Epithelial cell of alveolus of lung (primary cell): ENCODE measurements at places on chromosomes 2 and 18. TPM values are rescaled to one million over a fixed set of nuclear protein-coding genes. Genes with fewer than 3 reads are reported as not detected.

The MFSD6 gene
- total RNA-seq, result 8.3 and 15.3 TPM in 2 replicates

The CTNNA2 gene
- not detected in 2 replicates for total RNA-seq

The POTEE gene
- total RNA-seq, result not detected in 2 replicates

The PSMA8 gene
- not detected in 2 replicates for total RNA-seq

The DSEL gene
- 12.2 and 30.4 TPM in 2 replicates for total RNA-seq

The OTOS gene
- total RNA-seq, result not detected in 2 replicates

The HRH4 gene
- total RNA-seq, result not detected in 2 replicates

The NRP2 gene
- total RNA-seq, result 35.7 and 51.8 TPM in 2 replicates

The GREB1 gene
- 0.13 and 1.4 TPM in 2 replicates for total RNA-seq

The ANKRD29 gene
- total RNA-seq, result 0.16 and 2.3 TPM in 2 replicates

The MAPRE2 gene
- total RNA-seq, result 11.3 and 19.4 TPM in 2 replicates

The LIMS3 gene
- 0.48 and 1.7 TPM in 2 replicates for total RNA-seq

The AKAIN1 gene
- not detected in 2 replicates for total RNA-seq

The RAB6C gene
- total RNA-seq, result under 0.01 TPM in 1 of 2 replicates, not detected in the other

The DSG4 gene
- not detected in 2 replicates for total RNA-seq

The UGT1A6 gene
- not detected in 2 replicates for total RNA-seq

The SAP130 gene
- 8.8 and 13.6 TPM in 2 replicates for total RNA-seq

The PPP3R1 gene
- 29.9 and 36.5 TPM in 2 replicates for total RNA-seq

The ALKAL2 gene
- total RNA-seq, result 1.2 TPM in 1 of 2 replicates, not detected in the other

The DPYSL5 gene
- total RNA-seq, result not detected in 2 replicates

The SCTR gene
- total RNA-seq, result not detected in 2 replicates

The RASGRP3 gene
- total RNA-seq, result 0.56 and 1.9 TPM in 2 replicates

The ANKRD30B gene
- not detected in 2 replicates for total RNA-seq

The COL4A3 gene
- 0.13 and 0.48 TPM in 2 replicates for total RNA-seq

The ST3GAL5 gene
- total RNA-seq, result 7.8 and 16.6 TPM in 2 replicates

The NT5DC4 gene
- total RNA-seq, result not detected in 2 replicates

The MRPL33 gene
- total RNA-seq, result 115 and 118 TPM in 2 replicates

The RGPD3 gene
- under 0.01 and 0.13 TPM in 2 replicates for total RNA-seq

The ACMSD gene
- not detected in 2 replicates for total RNA-seq

The DYNAP gene
- not detected in 2 replicates for total RNA-seq

The STRN gene
- total RNA-seq, result 8.1 and 11.3 TPM in 2 replicates

The ZNF892 gene
- 2.2 and 5.7 TPM in 2 replicates for total RNA-seq

The CRACDL gene
- total RNA-seq, result 0.13 and 0.24 TPM in 2 replicates

The IL36G gene
- total RNA-seq, result not detected in 2 replicates

The OR6B2 gene
- not detected in 2 replicates for total RNA-seq

The TMEM169 gene
- 0.16 and 0.65 TPM in 2 replicates for total RNA-seq

The PROKR1 gene
- total RNA-seq, result 0.08 and 0.13 TPM in 2 replicates
